Colonic mucosa (tissue), 4 donors: ENCODE measurements at places on chromosomes 7 and 10. TPM values are rescaled to one million over a fixed set of nuclear protein-coding genes. Genes with fewer than 3 reads are reported as not detected.

GRCh38 chr7:45606050-45606449, 31.9 kb downstream of the ADCY1 start:
- H3K4me3 ChIP-seq = no peak overlapping the region
- no peak for DNase-seq
- no peak overlapping the region for H3K27ac ChIP-seq
- no peaks in the 10 kb centered on the region for H3K36me3 ChIP-seq

- H3K4me1 ChIP-seq = no peaks in the 10 kb centered on the region
- H3K27me3 ChIP-seq = no peaks in the 10 kb centered on the region
- no peaks in the 10 kb centered on the region for H3K36me3 ChIP-seq
- no peak for DNase-seq
Measured at GRCh38 chr7:28144266-28144665, 36.3 kb downstream of the JAZF1 start.

GRCh38 chr10:62185919-62186692, 82.5 kb downstream of the RTKN2 start:
- no peak for DNase-seq
- no peaks in the 10 kb centered on the region for H3K36me3 ChIP-seq
- H3K4me1 ChIP-seq = no peaks in the 10 kb centered on the region
- H3K27ac ChIP-seq = no peak overlapping the region
- H3K4me3 ChIP-seq = no peak overlapping the region

GRCh38 chr10:133455196-133455595, 1.5 kb downstream of the SCART1 start:
- no peaks in the 10 kb centered on the region for H3K36me3 ChIP-seq
- no peak overlapping the region for H3K4me3 ChIP-seq
- no peak overlapping the region for H3K27ac ChIP-seq

Gene GPR37
- 0.64 TPM for total RNA-seq
